ENCODE measurements at places on chromosomes 4 and X.
A peak's percentile ranks its signal among the peaks of the same experiment; 100 is the strongest.

DNA sequence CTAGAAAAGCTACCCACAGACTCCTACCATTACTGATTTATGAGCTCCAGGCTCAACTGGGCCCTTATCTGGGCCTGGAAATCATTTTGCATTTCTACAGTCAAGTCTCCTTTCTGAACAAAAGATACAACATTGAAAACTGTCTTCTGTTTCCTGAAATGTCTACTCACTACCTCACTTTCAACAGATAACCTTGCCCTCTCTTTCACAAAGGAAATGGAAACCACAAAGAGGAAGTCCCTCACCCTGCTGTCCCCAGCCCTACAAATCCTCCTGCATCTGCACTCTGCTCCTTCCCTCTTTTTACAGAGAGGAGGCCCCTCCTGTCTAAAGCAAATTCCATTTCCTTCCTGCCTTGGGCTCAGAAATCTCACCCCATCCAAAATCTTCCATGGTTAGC, 24.8 kb upstream of the CYBB start:
- no peak for DNase-seq

GRCh38 chr4:118077767-118078105, 43.5 kb downstream of the NDST3 start:
- no peak for DNase-seq

DNA sequence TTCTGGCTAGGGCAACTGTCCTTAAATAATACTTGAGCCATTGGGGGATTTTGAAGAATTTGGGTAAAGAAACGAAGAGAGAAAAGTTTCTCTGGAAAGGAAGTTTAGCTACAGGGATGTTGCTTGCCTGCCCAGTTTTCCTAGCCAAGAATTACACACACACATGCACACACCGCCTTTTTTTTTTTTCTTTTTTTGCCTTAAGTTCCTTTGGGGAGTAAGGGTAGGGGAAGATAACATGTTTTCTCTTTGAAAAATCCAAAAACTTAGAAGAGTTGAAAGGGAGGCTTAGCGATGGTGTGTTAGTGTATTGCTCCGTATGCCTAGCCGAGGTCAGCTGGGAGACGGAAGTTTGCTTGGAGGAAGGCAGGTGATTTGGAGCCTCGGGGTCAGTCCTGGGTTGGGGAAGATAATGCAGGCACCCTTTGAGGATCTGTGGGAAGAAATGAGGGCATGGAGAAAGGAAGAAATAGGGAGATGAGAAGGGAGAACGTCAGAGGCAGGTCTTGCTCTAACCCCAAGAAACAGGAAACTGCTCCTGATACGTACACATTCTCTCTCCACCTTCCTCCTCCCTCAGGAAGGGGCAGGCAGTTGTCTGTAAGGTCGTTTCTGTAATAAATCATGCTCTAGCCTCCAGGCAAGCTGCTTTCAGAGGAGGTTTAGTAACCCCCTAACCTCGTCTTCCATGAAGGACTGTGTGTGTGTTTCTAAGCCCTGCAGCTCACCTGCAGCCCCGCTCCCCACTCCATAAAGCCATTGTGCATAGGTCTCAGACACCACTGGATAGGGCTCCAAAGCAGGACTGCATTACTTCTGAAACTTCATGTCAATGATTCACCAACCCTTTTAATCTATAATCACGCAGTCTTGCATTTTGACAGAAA, 10.5 kb downstream of the KLF3 start:
- no peak for DNase-seq

GRCh38 chrX:66601522-66601921, 37.4 kb downstream of the EDA2R start:
- DNase-seq: no peak

- DNase-seq: no peak
Measured at GRCh38 chr4:185837415-185838103, 25.6 kb upstream of the SORBS2 start.

DNA sequence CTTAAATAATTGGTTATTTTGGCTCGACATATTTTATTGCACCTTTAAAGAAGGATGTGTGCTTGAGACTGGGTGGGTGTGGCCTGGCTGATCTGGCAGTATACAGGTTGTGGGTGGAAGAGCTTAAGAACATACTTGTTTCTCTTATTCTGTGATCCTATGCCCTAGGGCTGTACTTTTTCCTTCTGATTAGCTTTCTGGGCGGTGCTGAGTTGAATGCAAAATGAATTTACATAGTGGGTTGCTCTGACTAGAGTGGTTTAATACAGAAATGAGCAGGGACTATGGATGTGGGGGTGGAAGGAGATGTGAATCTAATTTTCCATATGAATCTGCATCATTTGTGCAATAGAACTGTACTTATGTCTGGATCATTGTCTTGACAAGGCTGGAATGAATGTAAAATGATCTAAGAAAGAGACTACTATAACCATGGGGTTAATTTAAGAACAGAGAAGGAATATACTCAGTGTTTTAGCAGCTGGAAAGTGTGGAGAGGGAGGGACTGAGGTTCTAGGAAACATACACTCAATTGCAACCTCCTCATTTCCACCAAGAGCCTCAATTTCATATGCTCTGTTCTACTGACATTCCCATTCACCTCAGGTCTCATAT, 73.7 kb downstream of the RLIM start:
- DNase-seq: no peak

DNA sequence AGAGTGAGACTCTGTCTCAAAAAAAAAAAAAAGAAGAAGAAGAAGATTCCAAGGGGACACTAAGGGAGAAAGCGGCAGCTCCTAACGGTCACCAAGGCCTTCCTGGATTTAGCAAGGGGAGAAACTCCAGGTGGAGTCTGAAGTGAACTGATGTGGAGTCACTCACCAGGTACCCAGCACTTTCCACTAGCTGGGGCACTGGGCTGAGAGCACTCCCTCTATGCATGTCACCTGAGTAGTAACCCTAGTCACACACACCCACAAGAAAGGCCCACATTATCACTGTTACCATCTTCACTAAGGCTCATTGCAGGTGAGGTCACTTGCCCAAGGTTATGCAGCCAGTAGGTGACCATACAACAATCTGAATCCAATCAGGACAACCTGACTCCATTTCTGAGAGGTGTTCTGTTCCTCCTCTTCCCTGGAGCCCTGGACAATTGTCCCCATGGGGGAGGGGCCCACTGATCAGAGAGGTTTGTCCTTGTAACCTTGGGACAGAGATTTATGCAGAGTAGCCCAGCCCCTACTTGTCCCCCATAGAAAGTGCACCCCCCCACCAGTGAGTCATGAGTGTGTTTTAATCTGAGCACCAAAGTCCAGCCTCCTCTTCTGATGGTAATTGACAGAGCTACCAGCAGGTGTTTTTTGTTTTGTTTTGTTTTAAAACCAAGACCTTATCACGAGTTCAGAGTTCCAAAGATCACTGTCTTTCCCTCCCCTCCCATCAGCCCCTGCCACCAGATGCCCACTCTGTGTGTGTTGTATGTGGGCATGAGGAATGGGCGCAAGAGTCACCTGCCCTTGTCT, 5.9 kb upstream of the SASH3 start:
- peak; percentile 38 for DNase-seq

GRCh38 chrX:118225711-118226428, 109.3 kb upstream of the KLHL13 start:
- DNase-seq: no peak

DNA sequence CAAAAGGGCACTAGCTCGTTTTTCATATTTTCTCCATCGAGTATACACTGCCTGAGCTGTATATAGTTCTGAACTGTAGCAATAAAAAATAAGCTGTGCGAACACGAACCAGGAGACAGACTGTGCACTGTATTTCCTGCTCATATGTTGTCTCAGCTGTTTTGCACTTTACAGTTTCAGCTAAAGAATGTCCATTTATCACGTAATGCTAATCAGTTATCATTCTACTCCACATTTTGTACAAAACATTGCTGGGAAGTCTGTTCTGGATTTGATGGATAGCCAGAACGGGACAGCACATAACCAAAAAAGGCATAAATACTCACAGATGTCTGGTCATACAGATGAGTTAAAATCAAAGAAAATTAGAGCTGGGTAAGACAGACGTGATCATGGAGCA, 315.5 kb upstream of the ADGRL3 start:
- DNase-seq: no peak

DNA sequence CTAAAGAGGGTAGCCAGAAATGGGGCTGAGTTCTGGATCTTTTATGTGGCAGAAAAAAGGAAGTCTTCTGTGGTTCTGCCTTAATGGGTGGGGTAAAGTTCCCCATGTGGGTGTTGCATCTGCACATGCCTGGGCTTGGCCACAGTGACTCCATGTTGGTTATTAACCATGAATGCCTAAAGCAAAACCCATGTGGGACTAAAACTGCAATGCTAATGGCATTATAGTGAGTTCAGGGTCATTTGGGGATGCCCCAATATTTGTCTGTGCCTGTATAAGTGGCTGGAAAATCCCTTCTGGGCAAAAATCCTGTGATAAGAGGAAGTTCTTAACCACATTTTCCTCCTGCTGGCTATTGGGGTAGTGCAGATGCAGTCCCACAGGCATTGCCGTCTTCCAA, 857.4 kb downstream of the FAT4 start:
- no peak for DNase-seq

- DNase-seq: no peak
Measured at GRCh38 chr4:10020871-10021652, at the start of gene SLC2A9. TSS of gene SLC2A9 (minus strand) at chr4:10021497. CDS start at chr4:10021429, 68 bp downstream.

DNA sequence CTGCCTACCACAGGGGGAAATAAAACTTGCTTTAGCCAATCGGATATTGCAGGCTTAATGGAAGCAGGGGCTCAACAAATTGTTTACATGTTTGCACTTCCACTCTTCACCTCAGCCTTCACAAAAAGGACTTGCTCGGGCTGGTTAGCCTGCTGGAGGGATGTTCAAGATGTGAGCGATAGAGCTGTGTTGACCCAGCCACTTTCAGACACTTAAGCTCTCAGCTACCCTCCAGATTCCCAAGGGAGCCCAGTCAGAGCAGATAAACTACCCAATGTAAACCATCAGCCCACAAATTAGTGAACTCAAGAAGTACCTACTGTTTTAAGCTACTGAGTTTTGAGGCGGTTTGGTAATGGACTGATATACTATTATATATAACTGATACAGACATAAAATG, 508.4 kb upstream of the FTHL17 start:
- DNase-seq: no peak

- DNase-seq: no peak
Measured at GRCh38 chr4:47774079-47774478, 63.8 kb downstream of the CORIN start.

DNA sequence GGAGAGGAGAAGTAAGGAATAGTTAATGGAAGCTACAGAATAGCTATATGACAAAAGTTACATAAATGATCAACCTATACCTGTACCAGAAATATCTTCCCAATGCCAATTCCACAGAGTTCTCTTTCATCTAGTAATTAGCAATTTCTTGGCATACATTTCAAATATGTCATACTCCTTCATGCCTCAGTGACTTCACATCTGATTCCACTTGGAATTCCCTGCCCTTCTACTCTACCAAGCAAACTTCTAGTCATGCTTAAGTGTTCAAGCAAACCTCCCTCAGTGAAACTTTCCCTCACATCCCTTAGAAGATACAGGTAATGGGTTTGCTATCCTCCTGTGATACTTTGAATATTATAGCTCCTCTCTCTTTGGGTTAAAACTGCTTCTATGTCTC, 127.1 kb downstream of the KLHL13 start:
- DNase-seq: no peak

DNA sequence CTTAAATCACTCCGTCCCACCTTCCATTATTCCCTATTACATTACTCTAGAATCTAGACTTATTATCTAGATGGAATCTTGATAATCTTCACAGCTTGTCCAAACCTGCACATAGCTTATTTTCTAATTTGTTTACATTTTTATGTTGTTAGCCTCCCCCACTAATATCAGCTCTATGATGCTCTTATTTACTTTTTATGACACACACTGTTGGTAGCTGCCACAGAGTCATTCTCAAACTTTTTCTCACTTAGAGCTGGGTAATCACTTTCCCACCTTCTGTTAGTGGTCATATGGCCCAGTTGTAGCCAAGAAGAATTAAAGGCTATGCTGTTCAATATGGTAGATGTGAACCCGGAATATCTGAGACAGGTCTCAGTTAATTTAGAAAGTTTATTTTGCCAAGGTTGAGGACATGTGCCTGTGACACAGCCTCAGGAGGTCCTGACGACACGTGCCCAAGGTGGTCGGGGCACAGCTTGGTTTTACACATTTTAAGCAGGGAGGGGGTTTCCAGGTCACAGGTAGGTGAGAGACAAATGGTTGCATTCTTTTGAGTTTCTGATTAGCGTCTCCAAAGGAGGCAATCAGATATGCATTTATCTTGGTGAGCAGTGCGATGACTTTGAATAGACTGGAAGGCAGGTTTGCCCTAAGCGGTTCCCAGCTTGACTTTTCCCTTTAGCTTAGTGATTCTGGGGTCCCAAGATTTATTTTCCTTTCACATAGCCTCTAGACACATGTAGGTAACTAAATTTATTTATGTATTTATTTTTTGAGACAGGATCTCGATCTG, 7.0 kb upstream of the ADGRA3 start:
- DNase-seq: no peak

DNA sequence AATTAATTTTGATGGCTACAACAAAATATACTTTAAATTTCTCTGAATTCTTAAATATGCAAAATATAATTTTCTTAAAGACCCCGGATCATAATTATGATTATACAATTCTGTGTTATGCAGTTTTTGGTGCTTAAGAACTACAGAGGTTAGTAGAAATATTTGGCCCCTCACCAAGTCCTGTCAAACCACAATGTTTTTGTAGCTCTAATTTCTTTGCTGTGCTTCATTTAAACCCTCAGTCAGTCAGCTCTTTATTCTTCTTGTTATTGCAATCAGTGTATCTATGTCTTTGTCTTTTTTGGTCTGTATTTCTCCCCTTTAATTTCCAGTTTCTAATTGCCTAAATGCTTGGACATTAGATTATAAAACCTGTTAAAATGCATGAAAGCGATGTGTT, 186.1 kb downstream of the CAMK2D start:
- DNase-seq: no peak

GRCh38 chr4:54999003-54999402, 126.4 kb downstream of the KDR start:
- DNase-seq: no peak

DNA sequence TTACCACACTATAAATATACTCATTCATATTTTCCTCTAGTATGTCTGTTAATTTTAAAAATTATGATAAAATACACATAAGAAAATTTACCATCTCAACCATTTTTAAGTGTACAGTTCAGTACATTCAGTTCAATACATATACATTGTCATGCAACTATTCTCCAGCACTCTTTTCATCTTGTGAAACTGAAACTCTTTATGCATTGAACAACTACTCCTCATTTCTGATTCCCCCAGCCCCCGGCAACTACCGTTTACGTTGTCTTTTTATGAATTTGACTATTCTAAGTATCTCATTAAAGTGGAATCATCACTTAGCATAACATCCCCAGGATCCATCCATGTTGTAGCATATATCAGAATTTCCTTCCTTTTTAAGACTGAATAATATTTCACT, 8.7 kb downstream of the SMARCAD1 start:
- no peak for DNase-seq

DNA sequence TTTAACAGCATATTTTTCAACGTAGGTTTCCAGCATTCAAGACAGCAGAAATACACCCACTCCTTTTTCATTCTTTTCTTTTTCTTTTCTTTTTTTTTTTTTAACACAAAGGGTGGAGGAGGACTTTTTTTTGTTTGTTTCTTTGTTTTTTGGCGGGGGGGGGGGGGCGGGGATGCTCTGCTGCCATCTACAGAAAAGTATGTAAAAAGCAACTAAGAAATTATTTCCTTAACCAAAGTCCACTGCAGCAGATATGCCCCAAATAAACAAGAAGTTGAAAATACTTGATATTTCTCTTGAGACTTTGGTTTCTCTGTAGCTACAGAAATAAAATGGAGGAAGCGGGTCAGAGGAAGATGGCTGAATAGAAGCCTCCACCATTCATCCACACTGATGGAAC, 63.2 kb upstream of the PBDC1 start:
- no peak for DNase-seq

GRCh38 chr4:138710297-138710696, 305.3 kb upstream of the NOCT start:
- DNase-seq: no peak

Measured in activated CD8-positive, alpha-beta memory T cell treated with anti-CD3 and anti-CD28 coated beads, Interleukin-2, amount 50 U/mL, for 4 hours (primary cell).